ENCODE measurements at places on chromosomes 12 and 14.

- DNase-seq = no peak
Observed at GRCh38 chr12:91332302-91332701, 149.7 kb upstream of the DCN start.

DNA sequence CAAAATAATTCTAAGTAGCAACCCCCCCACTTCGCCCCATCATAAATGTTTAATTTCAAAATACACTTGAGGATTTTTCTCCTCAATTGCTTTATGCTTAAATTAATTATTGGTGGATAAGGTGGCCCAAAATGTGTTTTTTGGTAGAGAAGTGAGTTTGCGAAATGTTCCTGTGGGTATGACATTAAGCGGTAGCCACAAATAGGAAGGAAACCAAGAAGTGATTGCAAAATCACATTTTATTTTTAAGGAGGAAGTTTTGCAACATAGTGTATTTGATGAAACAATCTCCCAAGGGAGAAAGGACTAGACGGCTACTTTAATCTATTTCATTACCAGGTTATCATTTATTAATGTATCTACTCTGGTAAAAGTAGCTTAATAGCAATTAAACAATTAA, 25.5 kb downstream of the SLC25A3 start:
- DNase-seq = no peak

DNA sequence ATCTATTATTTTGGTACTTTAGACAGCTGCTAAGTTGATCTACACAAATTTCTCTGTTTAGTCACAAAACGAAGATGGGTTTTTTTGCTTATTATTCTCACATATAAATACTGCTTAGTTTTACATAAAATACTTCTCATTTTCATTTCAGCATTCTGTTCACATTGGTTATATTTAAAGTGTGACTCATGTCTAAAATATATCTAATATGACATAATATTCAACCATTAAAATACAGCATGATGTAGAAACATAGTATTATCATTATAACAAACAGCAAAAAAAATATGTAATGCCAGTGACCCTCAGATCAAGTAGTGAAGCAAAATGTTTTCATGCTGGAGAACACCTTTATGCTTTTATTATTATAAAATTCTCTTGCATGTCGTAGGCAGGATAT, 63.7 kb downstream of the SH2B3 start:
- DNase-seq = no peak

- DNase-seq = no peak
Observed at GRCh38 chr14:54976316-54976715, 50.6 kb downstream of the WDHD1 start.

DNA sequence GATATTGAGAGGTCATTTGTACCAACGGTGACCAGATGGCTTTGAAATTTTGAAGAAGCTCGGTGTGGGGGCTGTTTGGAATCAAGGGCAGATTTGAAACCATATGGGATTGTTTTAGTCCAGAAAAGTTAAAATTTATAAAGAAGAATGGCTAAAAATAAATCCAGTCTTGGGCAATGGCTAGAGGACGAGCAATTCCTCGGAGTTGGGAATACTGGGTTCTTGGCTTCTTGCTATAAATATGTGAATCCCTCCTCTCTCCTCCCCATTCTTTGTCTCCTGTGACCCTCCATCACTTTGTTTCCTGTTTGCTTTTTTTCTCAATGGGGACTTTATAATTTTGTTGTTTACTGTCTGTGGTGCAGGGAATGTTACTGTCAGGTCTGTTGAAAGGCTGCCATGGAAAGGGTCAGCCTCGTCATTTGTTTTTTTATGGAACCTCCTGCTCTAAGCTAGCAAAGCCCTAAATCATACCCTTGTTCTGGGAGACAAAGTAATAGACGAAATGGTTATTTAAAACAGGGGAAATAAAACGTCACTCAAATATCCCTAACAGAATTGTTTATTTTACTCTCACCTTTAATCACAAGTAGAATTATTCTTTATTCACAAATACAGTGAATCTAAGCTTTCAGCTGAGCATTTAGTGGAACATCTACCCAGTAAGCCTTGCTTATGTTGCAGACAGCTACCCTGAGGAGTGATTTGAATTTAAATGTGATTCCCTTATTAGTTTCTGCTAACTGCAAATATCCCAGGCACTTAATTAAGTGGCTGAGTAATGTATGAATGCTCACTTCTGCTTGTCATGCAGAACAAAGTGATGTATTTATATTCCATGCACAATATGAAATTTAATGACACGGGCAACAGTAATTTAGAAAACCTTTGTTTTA, 273.1 kb upstream of the NOVA1 start:
- DNase-seq = no peak

DNA sequence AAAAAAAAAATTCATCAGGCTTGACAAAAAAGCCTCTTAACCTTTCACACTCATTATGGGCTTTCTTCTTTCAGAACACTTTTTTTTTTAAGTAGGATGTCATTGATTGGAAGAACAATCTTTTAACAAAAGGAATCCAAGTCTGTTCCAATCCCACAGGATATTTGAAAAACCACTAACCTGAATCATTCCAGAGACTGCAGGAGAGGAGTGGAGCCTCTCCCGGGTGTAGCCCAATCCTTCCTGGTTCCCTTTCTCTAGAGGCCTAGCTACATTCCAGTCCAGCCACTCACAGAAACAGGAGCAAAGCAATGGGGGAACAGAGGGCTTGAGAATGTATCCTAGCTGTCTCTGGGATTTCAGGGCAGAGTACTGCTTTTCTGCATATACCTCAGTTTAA, 4.3 kb downstream of the MFAP5 start:
- DNase-seq = no peak

DNA sequence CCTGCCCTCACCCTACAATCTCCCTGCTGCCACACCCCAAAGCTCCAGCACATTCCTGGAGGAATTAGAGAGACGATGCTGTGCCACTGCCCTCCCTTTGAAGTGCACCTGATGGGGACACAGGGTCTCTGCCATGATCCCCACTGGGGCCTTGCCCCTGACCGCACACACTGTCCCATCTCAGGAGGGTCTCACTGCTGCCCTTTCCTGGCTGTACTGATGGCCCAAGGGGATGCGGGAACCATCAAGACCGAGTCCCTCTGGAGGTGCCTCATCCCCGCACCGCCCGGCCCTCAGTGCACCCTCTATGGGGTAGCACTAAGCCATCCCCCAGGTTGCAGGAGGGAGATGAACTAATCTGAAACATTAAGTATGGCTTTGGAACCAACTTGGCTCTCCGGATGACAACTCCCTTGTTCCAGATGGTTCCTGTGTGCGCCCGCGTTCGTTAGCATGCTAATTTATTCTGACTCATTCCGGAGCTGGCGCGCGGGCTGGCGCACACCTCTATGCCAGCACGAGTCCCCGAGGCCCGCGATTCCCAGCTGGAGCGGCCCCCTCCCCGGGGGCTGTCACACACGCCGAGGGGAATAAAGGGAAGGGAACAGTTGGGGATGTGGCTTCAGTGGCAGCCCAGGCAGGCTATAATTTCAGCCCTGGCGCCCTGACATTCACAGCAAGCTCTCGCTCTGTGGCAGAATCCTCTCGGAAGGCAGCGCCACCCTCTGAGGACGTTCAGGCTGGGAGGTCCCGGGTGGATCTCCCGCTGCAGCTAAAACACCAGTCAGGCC, 34.2 kb upstream of the C14orf180 start:
- no peak for DNase-seq

GRCh38 chr14:54109521-54110120, 153.0 kb upstream of the BMP4 start:
- DNase-seq = no peak

- no peak for DNase-seq
Observed at GRCh38 chr12:49377386-49377785, 10.1 kb downstream of the SPATS2 start.

GRCh38 chr12:17829813-17830212, 260.2 kb downstream of the RERGL start:
- no peak for DNase-seq

GRCh38 chr12:85630851-85631250, 205.4 kb downstream of the RASSF9 start:
- DNase-seq = no peak

DNA sequence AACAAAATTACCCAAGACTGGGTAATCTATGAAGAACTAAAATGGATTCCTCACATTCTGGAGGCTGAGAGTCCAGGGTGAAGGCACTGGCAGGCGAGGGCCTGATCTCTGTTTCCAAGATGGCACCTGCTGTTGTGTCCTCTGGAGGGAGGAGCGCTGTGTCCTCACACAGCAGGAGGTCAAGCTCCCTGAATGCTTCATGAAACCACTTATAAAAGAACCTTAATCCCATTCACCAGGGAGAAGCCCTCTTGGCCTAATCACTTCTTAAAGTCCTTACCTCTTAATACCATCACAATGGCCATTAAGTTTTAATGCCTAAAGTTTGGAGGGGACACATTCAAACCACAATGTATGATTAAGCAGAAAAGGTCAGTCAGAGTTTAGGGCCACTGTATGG, 172.4 kb downstream of the EMP1 start:
- no peak for DNase-seq

DNA sequence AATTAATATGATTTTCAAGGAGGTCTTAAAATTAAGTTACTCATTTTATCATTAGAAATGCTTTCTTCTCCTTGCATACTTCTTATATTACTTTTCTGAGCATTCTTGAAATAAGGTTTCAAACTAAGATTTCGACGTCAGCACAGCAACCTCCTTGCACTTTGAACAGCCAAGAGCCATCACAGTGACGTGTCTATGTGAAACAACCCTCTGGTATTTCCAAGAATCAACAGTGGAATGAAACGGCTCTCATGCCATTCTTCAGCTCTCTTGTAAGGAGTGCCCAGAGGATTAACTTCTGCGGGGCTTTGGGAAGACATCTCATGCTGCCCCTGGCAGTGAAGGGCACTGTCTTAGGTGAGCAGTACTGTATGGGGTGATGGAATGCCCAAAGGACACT, 109.2 kb downstream of the EFCAB11 start:
- DNase-seq = no peak

DNA sequence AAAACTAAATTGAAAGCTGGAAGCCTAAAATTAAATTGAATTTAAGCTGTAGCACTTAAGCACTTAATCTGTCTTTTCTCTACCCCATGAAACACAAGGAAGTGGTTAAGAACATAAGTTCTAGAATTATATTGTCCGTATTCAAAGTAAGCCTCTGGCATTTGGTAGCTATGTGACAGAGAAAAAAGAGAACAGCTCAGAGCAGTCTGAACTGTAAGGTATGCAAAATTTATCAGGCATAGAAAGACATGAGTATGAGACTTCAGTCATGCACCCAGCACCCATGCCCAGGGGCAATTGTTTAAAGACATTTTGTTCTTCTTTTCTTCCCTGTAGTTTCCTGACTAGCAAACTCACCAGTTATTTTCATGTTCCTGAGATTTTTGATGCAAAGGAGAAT, 116.7 kb downstream of the KCNMB4 start:
- no peak for DNase-seq

DNA sequence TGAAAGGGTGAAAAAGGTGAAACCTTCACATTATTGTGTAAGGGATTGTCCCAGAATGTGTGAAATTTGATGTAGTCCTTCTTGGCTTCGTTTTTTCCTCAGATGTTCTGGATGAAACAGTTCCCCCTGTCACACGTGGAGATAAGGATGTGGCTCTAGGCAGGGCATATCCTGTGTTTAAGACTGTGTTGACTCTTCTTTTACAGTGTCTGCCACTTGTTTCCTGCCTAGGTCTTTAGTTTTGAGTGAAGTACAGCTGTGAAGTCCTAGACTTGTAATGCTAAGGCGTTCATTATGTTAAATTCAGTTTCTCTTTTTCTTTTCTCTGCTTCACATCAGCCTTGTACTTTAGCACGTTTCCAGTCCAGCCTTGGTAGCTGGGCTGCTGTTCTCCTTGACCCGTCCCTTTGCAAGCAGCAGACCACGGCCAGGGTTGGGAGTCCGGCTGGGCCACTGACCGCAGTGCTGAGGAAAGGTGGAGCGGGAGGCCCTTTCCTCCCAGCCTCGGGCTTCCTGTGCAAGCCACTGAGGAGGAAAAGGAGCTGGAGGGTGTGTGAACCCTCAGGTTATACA, 59.1 kb downstream of the RASSF3 start:
- DNase-seq = peak; percentile 31

- DNase-seq = no peak
Observed at GRCh38 chr14:99333841-99334635, 62.0 kb upstream of the BCL11B start.

GRCh38 chr14:55901291-55901690, 216.9 kb upstream of the PELI2 start:
- no peak for DNase-seq

DNA sequence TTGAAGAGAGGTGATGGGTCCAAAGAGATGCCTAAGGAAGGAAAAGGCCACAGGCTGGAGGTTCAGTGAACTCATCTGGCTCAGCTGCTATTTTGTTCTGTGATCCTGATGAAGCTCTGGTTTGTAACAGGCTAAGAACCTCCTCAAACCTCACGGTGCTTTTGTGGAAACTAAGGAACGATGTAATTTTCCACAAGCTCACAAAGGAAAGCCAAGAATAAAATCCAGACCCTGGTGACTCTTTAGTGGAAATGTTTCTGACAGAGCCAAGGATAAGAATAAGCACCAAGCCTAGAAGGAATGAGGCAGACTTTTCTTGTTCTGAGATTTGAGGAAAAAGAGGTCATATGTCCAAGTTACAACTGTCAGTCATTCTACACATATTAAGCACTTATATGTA, 93.6 kb downstream of the SLC24A4 start:
- no peak for DNase-seq

- no peak for DNase-seq
Observed at GRCh38 chr12:127594351-127594970, 672.5 kb upstream of the TMEM132C start.

- no peak for DNase-seq
Observed at GRCh38 chr14:101191101-101191720, 287.7 kb upstream of the RTL1 start.

DNA sequence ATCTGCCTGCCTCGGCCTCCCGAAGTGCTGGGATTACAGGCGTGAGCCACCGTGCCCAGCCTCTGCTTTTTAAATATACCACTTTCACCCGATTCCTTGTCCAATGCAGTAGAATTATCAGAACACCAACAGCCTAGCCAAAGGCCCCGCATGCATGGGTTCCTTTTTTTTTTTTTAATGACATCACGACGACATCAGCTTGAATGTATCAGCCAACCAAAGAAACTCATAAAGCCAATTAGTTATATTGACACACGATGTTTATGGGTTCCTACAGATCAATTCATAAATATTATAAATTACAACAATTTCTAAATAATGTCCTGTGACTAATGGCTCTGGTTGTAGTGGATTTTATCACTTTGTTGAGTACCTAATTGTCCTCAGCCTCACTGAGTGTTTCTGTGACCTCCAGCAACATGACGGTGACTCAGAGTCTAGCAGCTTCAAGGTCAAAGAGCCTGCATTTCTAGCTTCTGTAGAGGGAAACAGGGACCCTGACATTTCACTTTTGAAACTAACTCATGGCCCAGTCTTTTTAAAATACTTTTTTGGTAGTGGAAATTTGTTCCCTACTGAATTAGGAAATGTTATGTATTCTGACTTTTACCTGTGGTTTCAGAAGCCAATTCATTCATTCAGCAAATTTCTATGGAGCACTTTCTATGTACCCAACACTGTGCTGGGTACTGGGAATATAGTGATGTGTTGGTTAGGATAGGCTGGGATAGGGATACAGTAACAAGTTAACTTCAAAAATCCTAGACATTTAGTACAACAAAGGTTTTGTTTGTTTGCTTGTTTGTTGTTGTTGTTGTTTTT, 144.1 kb downstream of the SUDS3 start:
- DNase-seq = no peak
